AG09309 (cell line): ENCODE measurements at places on chromosomes 7 and 10.

GRCh38 chr10:23439961-23440889, 1.4 kb downstream of the OTUD1 start:
- DNase-seq, result peak; percentile 3

DNA sequence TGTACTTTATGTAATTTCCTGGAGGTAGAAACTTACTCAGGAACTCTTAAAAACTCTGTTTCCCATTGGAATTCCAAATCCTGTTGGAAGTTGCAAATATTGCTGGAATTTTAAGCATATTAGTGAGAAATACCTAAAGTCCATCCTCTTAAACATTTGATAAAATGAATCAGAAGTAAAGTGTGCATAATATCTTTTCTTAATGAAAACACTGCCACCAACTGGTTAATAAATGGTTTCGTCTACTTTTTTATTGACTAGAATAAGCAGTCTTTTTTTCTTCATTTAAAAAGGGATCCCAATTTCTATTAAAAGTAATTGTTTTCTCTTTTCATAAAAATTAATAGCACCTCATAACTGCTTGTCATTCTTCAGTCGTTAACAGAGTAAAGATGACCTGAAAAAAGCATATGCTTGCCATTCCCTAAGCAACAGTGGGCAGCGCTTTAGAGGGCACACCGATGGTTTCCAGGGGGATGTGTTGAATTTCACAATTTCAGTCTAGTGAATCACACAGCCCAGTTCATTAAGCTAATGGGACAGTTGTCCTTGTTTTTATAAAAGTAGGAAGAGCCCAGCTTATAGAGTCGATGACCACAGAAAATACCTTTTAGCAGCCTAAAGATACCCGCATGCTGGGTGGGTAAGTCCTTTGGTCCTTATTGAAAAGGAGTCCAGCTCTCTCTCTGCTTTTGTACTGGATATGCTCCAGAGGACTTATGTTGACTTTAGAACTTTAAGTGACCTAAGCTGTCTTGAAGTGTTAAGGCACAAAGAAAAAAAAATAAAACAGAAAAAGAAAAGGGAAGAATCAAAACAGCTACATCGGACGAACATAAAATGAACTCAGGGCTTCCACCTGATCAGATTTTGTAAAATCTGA, 28.5 kb downstream of the NPS start:
- DNase-seq, result no peak

DNA sequence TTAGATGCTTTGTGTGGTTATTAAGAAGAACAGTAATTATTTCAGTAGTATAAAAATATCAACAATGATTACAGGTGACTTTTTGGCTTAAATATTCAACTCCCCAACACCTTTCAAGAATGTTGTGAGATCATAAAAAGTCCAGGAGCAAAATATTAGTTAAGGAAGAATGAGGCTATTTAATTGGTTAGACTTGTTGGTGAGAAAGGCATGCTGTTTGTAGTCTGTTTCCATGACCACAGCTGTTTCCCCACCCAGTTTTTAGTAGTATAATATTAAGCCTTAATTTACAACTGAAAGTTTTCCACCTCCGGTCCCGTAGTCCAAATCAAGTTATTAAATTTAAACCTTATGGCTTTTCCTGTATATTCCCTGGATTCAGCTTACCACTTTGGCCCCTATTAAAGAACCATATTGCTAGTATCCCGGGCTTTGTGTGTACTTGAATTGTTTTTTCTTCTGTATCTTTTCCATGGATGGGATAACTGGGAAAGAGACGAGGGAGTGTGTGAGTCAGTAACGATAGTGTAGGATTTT, 133.3 kb downstream of the CELF2 start:
- DNase-seq, result no peak

- no peak for DNase-seq
These were observed 836 bp downstream of the KMT2E start for GRCh38 chr7:105014693-105015389.

GRCh38 chr7:48537561-48537960, 366.3 kb downstream of the ABCA13 start:
- no peak for DNase-seq

DNA sequence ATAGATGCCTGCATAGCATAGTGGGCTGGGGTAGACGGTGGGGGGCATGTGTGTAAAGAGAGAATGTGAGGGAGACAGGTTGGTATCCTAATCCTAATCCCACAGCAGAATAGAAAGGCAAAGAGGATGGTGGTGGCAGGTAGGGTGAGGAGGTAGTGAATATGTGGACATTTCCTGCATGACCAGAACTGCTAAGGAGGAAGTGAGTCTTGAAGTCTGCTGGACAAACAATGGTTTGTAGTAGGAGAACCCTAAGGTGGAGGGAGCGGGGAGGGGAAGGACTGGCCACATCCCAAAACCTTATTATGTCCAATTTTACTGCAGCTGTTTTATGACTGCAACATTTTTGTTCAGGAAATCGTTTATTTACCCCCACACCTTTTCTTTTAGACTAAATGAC, 279.7 kb downstream of the AUTS2 start:
- DNase-seq, result no peak

GRCh38 chr7:71229148-71229547, 97.2 kb downstream of the GALNT17 start:
- no peak for DNase-seq

DNA sequence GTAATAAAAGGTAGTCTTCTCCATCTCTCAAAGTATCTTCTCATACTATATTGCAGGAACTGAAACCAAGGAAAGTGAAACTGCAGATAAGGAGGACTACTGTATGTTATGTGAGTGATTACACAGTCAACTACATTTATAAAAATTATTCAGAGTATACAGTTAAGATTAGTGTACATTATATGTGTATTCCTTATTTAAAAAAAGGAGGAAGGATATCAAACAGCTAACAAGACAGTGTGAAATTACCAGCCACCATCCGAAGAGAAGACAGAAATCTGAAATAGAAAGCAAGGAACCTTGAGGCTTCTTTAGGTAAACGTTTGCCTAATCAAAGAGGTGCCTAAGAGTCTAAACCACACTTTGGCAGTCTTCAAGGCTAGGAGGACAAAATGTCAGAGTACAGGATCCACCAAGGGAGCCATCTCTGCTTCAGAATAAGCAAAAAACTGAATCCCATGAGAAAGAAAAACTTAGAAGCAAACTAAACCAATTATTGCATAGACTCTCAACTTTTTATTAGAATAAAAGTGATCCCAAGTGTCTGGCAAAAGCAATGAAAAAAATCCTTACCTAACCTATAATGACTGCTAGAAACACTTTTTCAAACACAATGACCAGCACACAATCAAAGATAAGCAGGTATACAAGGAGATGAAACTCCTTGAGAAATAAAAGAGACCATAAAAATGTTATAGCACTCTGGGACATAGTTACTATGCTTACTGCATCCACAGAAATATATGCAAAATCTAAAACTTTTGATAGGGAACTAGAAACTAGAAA, 6.4 kb downstream of the USP6NL start:
- DNase-seq, result no peak

DNA sequence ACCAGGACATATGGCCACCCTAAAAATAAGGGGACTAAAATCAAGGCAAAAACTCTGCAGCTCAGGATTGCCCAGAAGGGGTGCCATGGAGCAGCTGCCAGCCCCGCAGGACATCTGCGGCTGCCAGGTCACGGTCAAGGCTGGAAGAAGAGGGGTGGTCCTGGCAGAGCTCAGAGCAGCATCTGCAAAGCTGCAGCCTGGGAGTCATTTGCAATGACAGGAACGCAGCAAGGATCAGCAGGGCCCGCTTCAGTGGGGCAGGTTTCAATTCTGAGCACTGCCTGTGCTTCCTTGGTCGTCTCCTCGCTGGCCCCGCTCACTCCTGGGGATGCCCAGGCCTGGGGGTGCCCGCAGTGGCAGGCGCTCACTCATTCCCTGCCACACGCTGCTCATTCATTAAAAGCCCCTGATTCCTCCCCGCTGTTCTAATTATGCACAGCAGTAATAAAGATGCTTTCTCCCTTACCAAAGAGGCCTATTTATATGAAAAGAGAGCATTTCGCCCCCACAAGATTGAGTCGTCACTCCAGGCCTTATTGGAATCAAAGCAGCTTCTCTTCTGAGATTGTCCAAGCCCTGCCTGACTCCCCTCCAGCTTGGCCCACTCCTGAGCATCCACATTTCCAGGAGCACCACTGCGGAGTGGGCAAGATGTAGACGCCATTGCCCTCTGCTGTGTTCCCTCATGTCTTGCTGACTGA, 4.6 kb downstream of the HSPA12A start:
- no peak for DNase-seq

GRCh38 chr7:24800667-24801066, 43.4 kb upstream of the GSDME start:
- no peak for DNase-seq

DNA sequence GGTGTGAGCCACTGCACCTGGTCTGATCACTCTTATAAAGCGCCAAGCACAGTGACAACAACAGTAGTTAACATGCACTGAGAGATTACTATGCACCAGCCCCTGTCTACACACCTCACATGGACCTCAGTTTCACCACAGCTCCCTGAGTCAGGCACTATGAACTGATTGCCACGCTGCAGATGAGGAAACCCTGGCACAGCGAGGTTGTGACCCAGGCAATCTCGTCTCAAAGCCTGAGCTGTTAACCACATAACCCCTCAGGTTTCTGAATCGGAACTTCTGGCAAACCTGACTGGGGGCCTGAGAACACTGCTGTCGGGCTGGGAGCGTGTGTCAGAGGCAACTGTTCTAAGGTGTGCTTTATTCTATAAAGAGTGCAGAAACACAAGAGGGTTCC, 150.8 kb downstream of the RNF216 start:
- no peak for DNase-seq

DNA sequence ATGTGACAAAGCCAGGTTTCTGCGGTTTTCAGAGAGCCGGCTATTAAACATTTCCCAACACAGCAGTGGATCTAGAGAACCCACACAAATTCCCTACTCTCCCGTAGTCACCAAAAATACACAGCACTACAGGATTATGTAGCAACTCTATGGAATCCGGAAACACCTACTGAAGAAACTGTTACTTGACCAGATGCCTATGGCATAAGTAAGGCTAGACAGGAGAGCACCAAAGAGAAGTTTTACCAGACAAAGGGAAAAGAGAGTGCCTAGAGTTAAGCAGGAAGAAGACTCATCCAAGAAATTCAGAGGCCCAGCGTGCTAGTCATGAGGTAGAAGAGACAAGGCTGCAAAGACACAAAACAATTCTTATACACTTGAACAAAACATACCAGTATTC, 321.1 kb downstream of the PARD3 start:
- no peak for DNase-seq

GRCh38 chr7:5284304-5285281, 1.9 kb downstream of the SLC29A4 start:
- no peak for DNase-seq

DNA sequence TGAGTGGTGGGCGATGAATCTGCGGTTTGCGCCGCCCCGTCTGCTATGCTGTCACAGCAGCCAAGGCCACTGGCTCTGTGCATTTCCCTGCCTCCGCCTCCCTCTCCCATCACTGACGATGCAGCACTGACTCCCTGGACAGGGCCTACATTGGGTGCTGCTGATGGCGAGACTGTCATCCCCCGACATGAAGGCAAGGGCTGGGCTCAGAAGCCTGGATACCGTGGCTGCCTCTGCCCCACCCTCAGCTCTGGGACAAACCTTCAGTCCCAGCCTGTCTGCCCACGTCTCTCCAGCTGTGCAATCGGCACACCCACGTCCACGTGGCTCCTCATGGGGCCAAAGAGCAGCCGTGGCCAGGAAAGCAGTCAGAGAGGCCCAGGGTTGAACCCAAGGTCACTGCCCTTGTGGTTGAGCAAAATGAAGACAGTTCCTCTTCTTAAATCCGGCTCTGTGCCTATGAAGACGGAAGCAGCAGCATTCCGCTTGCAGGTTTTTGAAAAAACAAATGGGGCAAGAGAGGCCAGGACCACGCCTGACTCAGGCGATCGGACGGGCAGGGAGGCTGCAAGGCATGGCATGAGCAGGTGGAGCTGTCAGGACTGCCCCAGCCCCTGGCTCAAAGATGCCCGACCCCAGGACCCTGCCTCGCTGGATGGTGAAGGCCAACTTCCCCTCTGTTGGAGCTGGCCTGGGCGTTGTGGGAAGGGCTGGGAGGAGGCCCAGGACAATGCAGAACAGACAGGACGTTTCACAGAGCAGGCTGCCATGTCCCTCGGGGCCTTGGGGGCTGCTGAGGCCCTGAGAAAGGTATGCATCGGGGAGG, 517.5 kb downstream of the DNAJB6 start:
- DNase-seq, result no peak

GRCh38 chr7:93828260-93828659, 62.3 kb downstream of the TFPI2 start:
- no peak for DNase-seq

- DNase-seq, result peak; percentile 11
These were observed 47.0 kb upstream of the FIGNL1 start for GRCh38 chr7:50497068-50497642.

GRCh38 chr10:47371629-47372485, 12.2 kb downstream of the ZNF488 start:
- no peak for DNase-seq

GRCh38 chr7:12564996-12565764, 5.3 kb upstream of the SCIN start:
- no peak for DNase-seq

DNA sequence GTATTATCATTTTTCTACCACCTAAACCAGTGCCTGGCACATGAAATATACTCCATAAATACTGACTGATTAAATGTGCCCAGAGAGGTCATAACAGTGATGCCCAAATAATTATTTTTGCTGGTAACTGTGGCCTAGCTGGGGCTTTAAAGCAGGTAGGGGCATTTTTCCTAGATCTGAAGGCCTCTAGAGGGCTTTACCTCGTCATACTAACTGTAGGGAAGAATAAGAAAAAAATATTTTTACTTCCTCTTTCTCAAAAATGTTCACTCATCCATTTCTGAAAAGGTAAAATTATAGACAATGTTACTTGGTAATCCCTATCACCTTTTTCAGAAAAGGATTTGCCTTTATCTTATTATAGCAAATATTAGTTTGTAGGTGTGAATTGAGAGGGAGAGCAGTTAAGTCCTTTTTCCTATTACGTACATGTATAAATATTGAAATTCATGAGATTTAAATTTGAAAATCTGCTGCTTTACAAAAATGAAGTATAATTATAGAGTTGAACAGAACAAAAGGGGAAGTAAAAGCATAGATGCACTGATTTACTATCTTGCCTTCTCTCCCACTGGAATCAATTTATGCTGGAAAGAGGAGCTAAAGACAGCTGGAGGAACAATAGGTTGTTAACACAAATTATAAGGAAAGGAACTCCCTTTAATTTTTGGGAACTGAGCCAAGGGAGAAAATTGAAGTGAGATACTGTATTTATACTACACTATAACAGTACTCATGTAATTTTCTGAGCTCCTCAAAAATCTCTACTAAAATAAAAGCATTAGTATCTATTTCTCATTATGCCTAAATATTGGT, 71.5 kb upstream of the NOBOX start:
- DNase-seq, result no peak
